Amniotic epithelial cell (primary cell): ENCODE measurements at places on chromosomes 2 and 18.

DNA sequence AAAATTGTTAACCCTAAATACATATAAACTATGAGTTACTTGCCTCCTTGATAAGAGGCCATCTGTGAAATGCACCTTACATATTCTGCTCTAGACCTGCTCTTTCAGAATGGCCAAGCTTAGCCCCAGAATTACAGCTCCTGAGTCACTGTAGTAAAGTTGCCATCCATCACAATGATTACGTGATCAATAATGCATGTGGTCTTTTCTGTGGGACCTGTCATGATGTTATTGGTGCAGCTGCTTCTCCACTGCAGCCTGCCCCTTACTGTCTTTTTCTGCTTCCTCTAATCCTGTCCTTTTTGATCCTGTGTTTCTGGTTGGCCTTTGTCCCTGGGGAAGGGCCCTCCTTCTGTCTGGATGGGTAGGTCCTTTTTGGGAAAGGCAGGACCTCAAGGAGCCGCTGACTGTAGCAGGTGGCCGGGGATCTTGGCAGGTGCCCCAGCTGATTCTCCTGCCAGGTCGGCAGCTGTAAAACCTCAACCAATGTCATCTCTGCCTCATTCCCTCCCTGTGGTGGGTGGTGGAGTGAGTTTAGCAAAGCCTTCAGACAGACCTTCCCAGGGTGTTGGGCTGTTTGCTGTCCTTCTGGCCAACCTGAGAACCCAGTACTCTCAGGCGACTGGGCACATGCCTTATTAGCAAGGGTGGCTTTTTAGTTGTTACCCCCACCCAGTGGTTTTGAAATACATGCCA lies 126.2 kb upstream of the EML6 start:
- DNase-seq, result no peak

- DNase-seq, result peak; percentile 79
Measured at GRCh38 chr2:46451131-46451711, 28.1 kb upstream of the TMEM247 start.

- no peak for DNase-seq
Measured at GRCh38 chr2:134278553-134278952, 24.7 kb downstream of the MGAT5 start.

- peak; percentile 87 for DNase-seq
Measured at GRCh38 chr2:64652231-64653108, 1.2 kb downstream of the SERTAD2 start.

DNA sequence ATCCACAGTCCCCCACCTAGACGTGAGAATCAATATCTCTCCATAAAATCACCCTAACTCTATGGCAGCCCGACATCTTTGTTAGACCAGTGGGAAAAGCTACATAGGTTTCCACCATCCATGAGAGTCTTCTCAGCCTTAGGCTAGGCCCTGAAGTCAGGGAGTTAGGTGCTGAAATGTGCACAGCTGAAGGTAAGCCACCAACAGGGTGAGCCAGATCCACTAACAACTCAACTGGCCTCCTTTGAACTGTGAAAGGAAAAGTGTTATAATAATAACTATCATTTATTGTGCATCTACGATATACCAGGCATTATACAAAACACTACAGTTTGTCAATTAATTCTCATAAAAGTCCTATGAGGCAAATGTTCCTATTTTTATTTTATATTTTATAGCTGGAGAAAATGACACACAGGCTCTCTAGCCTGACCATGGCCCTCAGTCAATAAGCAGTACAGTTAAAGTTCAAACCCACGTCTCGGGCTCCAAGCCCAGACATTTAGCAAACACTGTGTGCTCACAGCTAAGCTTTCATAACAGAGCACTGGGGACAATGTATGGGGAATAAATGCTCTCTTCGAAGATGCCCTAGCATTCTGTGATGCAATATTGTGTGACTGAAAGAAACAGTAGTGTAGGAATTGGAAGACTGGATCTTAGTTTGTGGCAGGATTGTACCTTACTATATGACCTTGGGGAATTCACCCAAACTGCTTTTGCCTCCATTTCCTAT lies 11.2 kb upstream of the CYP27C1 start:
- no peak for DNase-seq

GRCh38 chr18:3886575-3887322 lies 436.8 kb downstream of the TGIF1 start:
- DNase-seq, result no peak

GRCh38 chr2:2846332-2847208 lies 515.5 kb upstream of the MYT1L start:
- no peak for DNase-seq

GRCh38 chr2:196249860-196250259 lies 78.5 kb upstream of the STK17B start:
- no peak for DNase-seq

DNA sequence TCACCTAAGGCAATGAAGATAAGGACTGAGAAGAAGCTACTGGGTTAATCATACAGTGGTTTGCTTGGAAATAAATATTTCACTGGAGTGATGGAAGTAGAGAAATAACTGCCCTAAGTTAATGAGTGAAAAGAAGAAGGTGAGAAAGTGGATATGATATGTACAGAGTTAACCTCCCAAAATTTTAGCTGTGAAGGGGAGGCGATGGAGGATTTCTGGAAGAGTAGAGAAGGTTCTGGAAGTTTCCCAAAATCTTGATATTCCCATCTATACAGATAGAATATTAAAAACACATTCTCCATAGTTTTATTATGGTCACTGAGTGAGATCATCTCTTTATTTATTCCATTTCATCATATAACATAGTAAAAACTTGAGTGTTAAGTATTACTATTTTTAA lies 296.6 kb upstream of the RGPD4 start:
- no peak for DNase-seq

- peak; percentile 21 for DNase-seq
Measured at GRCh38 chr2:122451040-122451439, 695.6 kb downstream of the TSN start.

DNA sequence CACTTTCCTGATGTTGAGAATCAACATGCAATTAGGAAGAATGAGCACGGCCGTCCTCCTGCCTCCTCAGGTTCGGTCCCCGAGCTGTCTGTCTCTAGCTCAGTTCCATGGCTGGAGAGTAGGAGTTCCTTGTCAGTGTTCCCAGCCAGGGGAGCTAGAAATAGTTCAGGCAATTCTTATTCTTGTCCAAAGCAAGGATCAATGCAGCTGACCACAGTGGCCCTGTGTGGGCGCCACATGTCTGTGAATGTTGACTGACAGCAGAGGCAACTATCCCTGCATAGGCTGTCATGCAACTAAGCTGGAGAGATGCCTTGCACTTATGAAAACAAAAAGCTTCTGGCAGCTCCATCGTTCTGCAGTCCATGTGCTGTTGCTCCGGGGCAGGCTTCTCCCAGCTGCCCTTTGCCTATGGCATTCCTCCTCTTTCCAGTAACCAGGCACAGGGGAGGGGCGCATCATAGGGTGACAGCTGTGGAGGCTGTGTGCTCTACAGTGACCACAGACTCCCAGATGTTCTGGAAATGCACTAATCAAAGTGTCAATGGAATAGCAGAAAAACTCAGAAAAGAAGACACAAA lies 58.7 kb downstream of the PDCL3 start:
- no peak for DNase-seq

DNA sequence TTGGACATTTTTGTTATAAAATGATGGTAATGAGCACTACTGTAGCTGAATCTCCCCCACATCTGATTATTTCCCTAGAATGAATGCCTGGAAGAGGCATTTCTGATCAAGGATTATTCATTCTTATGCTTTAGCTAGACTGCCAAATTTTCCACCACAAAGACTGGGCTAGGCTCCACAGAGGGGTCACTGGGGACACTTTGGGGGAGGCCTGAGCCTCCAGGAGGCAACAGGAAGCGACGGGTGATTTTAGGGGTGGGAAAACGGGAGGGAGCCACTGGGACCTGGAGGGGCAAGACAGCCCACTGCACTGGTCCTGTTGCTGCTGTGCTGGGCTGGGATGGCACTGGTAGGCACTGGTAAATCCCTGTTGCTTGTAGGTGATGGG lies 2.4 kb upstream of the ASB1 start:
- DNase-seq, result no peak

- DNase-seq, result no peak
Measured at GRCh38 chr2:236980961-236981360, 104.7 kb upstream of the COPS8 start.

DNA sequence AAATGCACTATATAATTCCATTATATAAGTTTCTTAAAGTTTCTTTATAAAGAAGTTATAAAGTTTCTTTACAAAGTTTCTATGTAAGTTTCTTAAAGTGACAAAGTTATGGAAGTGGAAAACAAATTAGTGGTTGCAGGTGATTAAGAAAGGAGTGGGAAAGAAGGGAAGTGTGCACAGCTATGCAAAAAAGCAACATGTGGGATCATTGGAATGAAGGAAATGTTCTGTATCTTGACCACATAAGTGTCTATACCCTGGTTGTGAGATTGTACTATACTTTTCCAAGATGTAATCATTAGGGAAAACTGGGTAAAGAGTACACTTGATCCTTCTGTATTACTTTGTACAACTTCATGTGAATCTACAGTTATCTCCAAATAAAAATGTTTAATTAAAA lies 1541.1 kb downstream of the LRP1B start:
- DNase-seq, result peak; percentile 70

GRCh38 chr2:20313659-20314058 lies 37.0 kb downstream of the PUM2 start:
- peak; percentile 16 for DNase-seq

GRCh38 chr18:76459312-76459686 lies 35.7 kb downstream of the ZNF516 start:
- DNase-seq, result no peak

GRCh38 chr2:234291765-234292204 lies 205.1 kb downstream of the ARL4C start:
- DNase-seq, result no peak

GRCh38 chr2:74864728-74865722 lies 31.1 kb downstream of the HK2 start:
- DNase-seq, result peak; percentile 82

DNA sequence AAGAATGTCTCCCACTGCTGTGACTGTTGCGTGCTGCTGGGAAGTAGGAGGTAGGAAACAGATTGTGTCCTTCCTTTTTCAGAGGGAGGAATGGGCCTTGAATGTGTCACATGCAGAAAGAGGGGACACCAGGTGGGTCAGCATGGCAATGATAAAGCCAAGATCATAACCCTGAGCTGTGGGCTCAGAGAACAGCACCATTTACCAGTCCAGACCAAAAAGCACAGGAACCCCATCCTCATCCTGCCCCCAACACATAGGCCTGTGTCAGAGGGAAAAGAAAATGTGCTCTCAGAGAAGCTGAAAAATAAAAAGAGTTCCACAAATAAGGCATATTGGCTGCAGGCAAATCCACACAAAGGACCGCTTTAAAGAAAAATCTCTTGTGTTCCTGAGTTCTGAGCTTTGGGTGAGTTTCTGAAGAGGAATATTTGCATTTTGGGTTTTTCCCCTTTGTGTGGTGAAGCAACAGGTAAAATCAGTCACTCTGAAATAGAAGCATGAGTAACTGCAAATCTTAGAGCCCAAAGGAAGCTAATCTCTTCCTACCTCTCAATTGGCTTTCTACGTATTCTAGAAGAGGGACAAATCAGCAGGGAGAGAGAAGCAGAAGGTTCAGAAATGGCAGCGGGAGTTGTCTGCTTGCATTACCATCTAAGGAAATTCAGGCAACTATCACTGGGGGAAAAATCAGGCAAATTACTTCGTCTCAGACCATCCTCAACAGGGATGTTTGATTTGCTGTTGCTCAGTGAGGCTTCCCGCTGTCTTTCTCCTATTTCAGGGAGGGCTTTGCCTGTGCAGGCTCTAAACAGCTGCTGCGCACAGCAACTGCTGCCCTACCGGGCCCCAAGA lies 106.8 kb downstream of the BCL11A start:
- no peak for DNase-seq

- DNase-seq, result no peak
Measured at GRCh38 chr2:67374949-67375348, 22.2 kb upstream of the ETAA1 start.

DNA sequence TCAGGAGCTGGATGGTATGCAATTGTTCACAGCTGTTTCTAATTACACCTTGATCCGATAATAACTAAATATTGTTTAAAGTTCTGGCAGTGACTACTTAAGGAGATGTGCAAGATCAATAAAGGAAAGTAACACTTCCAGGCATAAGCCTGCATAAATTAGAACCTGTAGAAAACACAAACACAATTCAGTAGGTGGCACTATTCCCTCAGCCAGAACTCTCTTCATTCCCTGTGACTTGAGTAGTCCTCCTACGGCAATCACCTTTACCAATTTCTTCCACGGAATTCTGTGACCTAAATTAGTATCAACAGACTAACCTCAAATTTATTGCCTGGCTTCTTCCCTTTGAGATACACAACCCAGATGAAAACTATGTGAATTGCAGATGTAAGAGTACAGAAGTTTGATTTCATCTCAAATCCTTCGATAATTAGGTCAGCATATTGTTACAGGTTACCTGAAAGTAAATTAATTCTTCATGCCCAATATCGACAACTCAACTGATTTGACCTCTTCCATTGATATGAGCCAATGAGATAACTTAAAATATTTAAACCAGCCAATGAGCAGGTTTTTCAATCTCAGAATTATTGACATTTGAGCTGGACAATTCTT lies 137.8 kb downstream of the PID1 start:
- DNase-seq, result peak; percentile 71

DNA sequence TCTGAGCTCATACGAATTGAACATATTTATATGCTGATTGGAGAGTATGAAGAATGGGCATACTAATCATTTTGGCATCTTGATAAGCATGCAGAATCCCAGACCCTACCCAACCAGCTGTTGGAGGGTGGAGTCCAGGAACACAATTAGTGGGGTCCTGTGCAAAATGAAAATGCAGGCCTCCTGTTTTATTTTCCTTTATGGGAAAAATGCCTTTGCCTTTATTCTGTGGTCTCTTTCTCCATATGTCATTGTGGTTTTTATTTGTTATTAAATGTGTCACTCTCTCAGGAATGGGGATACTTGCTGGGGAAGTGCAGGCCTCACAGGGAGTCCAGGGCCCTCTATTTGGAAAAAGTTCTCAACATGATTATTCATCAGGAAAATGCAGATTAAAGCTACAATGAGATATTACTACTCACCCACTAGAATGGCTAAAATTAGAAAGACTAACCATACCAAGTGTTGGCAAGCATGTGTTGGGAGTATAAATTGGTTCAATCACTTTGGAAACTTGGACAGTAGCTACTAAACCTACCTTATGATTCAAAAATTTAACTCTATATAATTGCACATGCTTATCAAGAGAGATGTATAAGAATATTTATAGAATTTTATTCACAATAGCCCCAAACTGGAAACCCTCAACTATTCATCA lies 223.1 kb upstream of the FBXO11 start:
- DNase-seq, result no peak

GRCh38 chr2:85012431-85012830 lies 41.5 kb downstream of the KCMF1 start:
- peak; percentile 29 for DNase-seq

GRCh38 chr18:10404168-10404567 lies 50.3 kb upstream of the APCDD1 start:
- no peak for DNase-seq

DNA sequence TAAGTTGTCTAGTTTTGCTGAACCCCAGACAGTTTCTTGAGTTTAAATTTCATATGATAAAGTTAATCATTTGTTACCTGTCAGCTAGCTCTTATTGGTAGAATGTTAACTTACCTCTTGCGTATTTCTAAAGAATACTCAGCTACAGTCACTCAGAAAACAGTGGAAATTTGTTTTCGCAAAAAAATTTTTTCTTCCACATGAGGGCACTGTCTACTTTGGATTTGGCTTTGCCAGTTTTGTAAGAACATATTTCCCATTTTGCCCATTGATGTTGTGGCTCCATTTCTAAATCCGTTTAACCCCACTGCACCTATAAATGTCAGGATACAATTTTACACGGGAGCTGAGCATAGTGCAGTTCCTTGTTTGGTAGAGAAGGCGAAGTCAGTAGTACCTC lies 19.1 kb upstream of the GCFC2 start:
- no peak for DNase-seq
